Hematopoietic multipotent progenitor cell treated with erythropoietin and hydrocortisone succinate and interleukin-3 and kit ligand, for 17 days (in vitro differentiated cells): ENCODE measurements at places on chromosomes 5 and 9.

DNA sequence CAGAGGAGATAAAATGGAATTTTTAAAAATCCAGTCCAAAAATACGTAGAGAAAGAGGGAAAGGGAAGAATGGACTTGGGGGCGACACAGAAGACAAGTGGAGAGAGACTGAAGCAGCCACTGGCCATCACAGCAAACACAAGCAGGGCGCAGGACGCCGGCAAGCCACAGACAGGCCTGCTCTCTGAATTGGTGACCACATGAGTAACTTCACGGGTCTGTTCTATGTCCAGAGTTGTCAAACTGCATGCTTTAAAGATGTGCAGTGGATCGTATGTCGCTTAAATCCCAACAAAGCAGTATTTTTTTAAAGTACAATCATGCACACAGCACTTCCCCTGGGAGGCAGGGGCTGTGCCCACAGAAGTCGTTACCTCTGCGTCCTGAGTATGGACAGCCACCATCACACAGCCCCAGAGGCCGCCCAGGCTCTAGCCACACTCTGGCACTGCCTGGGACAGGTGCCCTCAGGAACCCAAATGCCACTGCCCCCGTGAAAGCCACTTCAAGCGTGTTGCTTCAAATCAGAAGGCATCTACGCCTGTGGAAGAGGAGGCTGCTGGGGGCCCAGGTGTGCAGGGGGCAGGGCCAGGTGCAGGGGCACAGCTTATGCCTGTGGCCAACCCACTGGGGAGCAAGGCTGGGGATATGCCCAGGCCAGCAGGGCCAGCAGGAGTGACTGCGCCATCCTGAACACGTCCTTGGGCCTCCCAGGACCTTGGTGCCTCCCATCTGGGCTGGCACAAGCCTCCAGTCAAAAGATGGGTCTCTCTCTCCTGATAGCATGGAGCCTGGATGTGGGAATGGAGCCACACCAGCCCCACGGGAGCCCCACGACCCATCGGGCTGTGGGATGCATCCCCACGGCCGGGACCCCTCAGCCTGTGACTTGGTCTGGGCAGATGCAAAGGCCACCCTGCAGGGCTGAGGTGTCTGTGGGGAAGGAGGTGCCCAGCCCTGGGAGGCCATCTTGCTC, 5.9 kb upstream of the LRRC14B start:
- no peak for DNase-seq

- no peak for DNase-seq
Measured at GRCh38 chr9:1837453-1838084, 177.6 kb upstream of the SMARCA2 start.

DNA sequence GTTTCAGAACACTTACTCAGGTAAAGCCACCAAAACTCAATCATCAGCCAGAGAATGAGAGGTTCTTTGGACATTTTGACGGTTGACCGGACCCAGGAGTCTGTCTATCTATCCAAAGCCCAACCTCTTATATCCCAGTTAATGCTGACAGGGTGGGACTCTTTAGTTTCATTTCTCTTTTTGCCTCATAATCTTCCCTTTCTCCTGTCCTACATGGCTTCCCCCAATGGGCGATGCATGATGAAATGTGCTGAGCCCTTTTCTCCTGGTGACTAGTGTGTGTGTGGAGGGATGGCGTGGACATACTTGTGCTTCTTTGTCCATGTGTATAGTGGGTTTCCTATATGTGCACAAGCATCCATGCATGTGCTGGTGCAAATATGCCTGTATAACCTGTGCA, at the start of gene TIMD4:
Gene TIMD4, minus strand, starts transcription at position 102 of the 400 bp plus-strand sequence. Its CDS starts 28 bp downstream, at position 74.
- no peak for DNase-seq

GRCh38 chr9:116153765-116154333, at the start of gene PAPPA:
Gene PAPPA, plus strand, starts transcription at chr9:116153791. Its CDS starts 382 bp downstream, at chr9:116154173.
- DNase-seq = no peak

GRCh38 chr5:39854771-39855410, 430.1 kb upstream of the DAB2 start:
- DNase-seq = no peak

DNA sequence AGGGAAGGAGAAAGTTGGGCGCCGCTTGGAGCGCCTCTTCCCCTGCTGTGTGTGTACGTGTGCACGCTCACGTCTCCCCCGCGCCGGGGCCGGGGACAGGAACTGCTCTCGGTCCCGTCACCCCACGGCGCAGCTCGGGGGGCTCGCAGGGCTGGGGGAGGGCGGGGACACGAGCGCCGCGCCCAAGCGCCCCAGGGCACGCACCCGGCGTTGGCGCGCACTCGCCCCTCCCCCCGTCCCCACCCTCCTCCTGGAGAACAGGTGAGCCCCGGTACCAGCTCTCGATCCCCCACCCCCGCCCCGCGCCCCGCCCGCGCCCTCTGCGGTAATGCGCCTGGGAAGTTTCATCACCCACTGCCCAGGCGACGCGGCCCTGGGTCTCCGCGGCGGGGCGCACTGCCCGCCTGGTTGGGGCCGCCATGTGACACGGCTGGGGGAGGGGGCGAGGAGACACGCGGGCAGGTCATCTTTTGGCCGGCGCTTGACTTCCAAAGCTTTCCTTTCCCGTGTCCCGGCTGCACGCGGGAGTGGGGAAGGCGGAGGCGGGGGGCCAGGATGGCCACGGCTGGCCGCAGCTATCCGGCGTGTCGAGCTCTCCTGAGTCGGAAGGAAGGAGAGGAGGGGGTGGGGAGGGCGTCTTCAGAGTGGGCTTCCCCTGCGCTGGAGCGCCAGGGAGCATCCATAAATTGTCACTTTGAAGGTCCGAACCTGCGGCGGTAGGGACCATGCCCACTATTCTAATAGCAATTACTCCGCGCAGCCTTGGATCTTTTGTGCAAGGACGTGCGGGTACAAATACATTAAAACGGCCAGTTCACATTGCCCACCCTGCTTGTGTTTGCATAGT, 1.5 kb upstream of the STC2 start:
- no peak for DNase-seq

- DNase-seq = no peak
Measured at GRCh38 chr9:89953824-89954615, 349.2 kb downstream of the GADD45G start.

- no peak for DNase-seq
Measured at GRCh38 chr9:72564479-72565281, 43.3 kb downstream of the TMC1 start.

- no peak for DNase-seq
Measured at GRCh38 chr9:95005278-95006143, 279.0 kb downstream of the AOPEP start.

- DNase-seq = no peak
Measured at GRCh38 chr5:144247131-144247530, 76.5 kb downstream of the KCTD16 start.

GRCh38 chr5:159775890-159776289, 140.4 kb upstream of the ADRA1B start:
- DNase-seq = no peak

DNA sequence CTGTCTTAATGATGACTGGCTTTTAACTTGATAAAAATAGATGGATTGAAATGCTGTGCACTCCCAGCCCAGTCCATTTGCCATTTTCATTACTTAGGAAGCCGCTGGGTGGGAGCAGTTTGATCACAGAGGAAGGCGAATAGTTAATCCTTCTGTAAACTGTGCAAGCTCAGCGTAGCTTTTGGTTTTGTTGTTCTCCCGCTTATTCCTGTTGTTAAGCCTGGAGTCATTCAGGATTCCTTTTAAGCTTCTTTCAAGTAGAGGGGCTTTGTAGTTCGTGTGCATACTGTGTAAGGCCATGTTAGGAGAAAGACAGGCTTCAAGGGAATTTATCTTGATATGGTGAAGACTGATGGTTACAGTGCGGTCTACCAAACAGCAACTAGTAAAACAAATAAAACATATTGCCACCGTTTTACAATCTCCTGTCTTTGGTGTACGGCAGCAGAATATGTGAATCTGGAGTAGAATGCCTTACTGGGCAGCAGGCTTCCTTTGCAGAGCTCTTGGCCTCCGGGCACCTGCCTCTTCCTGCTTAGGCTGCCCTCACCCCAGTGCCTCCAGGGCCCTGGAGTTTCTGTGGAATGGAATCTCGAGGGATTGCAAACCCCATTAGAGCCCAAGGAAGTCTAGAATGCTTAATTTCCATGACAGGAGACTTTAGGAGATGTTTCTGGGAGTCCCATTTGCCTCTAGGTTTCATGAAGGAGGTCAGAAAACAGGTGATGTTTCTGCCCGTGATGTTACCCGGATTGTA, 141.4 kb downstream of the TRIO start:
- DNase-seq = no peak

DNA sequence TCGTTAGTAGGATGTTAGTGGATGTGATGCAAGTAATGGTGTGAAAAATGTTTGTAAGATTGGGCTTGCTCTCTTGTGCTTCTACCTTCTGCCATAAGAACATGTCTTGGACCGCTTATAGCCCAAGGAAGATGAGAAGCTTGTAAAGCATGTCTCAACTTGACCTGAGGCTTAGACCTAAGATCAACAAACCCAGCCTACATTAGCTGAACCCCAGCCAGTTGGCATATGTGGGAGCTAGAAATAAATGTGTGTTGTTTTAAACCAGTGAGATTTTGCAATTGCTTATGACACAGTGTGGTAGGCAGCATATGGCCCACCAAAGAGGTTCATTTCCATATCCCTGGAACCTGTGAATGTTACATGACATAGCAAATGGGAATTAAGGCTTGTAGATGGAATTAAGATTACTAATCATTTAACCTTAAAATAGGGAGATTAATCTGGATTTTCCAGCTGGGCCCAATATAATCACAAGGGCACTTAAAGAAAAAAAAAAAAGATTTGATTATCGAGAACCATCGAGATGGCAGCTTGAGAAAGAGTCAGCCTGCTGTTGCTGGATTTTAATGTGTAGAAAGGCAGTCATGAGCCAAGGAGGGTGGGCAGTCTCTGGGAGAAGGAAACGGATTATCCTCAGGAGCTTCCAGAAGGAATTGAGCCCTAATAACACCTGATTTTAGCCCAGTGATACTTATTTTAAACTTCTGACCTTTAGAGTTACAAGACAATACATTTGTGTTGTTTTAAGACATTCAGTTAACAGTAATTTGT, 27.3 kb upstream of the EDIL3 start:
- DNase-seq = no peak

DNA sequence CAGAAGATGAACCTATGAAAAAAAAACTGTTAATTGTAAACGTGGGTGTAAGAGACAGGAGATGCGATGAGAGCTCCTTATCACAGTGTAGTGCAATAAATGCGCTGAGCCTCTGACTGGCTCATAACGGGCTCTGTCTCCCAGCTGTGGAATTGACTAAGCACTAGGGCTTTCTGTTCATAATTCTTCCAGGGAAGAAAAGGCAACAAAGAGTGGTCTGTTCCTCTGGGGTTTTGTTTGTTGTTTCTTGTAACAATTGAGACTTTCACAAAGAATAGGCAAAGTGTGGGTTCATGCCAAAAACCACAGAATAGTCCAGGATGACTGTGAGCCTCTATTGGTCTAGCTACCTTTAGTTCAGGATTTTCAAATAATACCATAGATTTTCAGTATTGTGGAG, 39.4 kb downstream of the UBE2QL1 start:
- no peak for DNase-seq

GRCh38 chr5:133400831-133401351, 211.4 kb downstream of the FSTL4 start:
- DNase-seq = no peak

- no peak for DNase-seq
Measured at GRCh38 chr5:5296051-5296450, 126.4 kb upstream of the ICE1 start.

DNA sequence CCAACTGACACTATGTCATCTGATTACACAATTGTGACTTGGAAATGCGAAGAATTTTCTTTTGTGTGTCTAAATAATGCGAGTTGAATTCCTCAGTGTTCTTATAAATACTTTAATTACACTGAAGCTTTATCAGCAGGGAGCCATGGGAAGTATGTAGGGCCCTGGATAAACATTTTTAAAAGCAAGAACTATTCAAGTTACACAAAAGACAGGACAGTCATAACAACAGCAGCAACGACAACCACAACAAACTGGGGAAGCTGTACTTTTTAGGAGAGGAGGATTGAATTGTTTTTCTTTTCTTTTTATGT, 250.3 kb upstream of the ZNF608 start:
- DNase-seq = no peak

DNA sequence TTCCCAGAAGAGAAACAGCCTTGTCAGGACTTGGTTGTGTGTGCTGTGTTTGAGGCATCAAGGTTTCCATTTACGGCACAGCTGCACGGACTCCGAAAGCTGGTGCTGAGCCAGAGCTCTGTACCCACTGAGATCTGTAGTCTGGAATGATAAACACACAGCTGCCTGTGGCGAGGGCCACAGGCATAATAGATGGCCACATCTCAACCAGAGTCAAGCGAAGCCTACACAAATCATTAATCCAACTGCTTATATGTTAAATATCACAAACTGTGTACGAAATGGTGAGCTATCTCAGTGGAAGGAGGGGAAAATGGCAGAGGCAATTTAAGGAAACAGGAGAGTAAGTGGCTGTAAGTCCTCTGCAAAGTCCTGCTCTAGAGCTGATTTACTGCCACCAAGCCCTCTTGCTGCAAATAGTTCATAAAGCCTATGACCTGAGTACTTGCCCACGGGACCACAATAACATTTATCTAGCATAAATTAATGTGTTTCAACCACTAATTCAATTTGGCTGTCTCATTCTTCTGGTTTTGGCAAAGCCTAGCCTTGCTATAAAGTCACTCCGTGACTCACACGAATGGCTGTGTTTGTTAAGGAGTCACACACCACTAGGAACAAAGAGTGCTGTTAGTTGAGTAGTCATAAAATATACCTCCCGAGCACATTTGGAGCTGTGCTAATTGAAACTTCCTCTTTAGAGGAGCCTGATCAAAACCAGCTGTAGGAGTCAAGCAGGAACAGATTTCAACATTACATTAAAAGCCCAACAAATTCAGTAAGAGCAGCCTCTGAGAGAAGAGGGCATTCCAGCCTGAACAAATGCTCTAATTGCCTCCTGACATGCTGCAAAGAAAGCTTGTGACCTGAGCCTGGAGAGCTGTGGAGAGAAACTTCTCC, 738.6 kb upstream of the ZNF608 start:
- no peak for DNase-seq

- no peak for DNase-seq
Measured at GRCh38 chr9:25990376-25990775, 312.1 kb upstream of the TUSC1 start.

- no peak for DNase-seq
Measured at GRCh38 chr5:112737070-112737462, 619 bp upstream of the APC start.

DNA sequence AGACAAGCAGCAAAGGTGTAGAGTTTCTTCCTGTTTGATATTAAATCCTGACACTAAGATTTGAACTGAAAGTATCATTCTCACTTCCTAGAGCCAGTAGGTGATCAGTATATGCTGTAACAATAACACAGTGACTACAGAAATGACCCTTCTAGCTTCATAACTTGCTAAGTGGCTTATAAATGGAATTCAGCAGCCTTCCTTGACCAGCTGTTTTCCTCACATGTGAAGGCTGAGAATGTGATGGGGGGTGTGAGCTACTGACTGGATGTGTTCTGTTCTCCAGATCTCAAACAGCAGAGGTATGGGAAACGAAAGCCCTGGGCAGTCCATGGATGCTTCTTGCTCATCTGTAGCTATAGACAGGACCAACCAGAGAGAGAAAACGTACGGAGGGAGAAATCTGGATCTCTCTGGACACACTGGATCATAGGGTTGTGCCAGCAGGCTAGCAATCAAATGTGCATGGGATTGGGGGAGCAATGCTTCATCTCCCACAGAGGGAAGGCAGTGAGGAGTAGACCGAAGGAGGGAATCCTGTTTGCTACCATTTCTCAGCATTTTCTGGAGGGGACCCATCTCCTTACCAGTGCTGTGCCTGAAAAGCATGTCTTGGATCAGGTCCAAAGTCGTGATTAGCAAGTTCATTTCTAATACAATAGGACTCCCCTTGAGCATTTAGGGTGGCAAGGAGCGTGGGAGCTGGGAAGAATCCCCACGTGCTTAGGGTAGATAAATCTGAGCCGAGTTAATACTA, 39.4 kb downstream of the TNFAIP8 start:
- DNase-seq = no peak

- no peak for DNase-seq
Measured at GRCh38 chr9:95766906-95767305, 108.6 kb upstream of the ERCC6L2 start.
